ENCODE measurements at places on chromosomes 6 and 20.

- DNase-seq = no peak
Measured at GRCh38 chr6:3789018-3789895, 37.7 kb upstream of the PXDC1 start.

DNA sequence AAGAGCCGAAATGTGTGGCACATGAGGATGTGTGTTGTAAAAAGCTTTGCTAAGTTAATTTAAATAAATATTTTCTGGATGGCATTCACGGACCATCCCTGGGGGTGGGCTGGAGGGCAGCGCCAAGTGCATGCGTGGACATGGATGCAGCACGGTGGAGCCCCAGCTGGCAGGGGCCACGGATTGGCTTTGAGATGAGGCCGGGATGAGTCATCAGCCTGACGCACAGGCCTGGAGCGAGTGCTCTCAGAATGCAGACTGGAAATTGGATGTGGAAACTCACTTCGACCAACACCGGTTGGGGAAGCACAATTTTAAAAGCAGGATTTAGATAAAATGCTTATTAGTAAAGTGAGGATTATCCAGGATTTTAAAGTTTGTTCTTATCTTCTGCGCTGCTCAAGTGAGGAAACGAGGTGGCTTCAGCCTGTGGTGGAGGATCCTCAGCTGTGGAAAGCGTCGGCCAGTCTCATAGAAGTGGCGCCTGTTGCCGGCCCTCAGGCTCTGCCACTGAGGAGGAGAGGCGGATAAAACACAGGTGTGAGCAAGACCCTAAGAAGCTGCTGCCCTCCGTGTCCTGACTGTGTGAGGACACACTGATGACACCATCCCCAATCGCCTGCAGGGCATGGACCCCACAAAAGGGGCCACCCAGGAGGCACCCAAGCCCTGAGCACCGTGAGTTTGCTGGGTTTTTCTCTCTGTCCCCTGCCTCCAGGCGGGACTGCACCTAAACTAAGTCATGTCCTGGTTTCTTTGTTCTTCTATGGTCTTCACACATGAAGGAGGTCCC, 279.7 kb downstream of the CDH4 start:
- no peak for DNase-seq

GRCh38 chr6:149325648-149326236, 8.2 kb downstream of the TAB2 start:
- no peak for DNase-seq

GRCh38 chr6:33770124-33770832, 18.7 kb downstream of the LEMD2 start:
- no peak for DNase-seq

DNA sequence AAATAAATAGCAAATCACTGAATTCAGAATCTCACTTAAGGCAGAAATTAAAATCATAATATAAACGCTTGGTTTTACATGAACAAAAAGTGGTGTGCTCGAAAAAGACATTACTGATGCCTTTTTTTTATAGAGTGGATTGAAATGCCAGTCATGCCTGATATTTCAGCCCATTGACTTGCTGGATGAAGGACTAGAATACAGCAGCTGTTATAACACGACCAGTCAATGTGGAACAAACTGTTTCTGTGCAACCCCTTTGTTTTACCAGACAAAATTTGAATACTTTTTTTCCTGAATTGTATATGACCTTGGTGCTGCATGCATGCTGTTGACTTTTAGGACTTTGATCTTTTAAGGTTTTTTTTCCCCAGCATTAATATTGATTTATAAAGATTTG, 150.0 kb downstream of the QKI start:
- no peak for DNase-seq

GRCh38 chr20:17661121-17661744, 20.8 kb downstream of the RRBP1 start:
- DNase-seq = no peak

DNA sequence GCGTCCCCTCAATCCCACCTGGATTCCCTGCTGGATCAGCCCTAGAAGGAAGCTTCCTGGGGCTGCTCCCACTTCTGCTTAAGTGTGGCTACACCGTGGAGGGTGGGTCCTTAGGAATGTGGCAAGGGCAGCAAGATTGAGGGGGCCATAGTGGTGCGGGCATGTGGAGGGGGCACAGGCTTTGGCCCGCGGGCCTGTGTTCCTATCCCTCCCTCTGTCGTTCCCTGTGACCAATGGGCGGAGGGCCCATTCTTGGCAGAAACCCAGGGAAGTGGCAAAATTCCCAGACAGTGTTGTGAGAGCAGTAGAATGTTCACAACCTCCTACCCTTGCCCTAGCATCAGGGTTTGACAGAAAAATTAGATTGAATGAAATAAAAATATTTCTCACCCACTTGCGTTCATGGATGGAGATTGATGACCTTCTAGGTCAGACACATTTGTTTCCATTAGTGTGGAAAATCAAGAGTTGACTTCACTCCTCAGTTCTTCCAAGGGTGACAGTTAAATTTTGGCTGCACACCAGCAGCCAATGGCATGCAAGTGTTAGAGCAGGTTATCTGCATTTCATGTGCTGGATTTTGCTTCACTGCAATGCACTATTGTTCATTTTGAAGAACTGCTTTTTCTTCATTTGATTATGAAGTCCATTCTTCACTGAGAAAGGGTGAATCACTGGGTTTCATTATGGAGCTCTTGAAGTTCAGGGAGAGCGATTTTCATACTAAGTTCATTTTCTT, 49.3 kb upstream of the AHI1 start:
- DNase-seq = no peak

GRCh38 chr6:49087369-49087768, 375.7 kb downstream of the MMUT start:
- no peak for DNase-seq

DNA sequence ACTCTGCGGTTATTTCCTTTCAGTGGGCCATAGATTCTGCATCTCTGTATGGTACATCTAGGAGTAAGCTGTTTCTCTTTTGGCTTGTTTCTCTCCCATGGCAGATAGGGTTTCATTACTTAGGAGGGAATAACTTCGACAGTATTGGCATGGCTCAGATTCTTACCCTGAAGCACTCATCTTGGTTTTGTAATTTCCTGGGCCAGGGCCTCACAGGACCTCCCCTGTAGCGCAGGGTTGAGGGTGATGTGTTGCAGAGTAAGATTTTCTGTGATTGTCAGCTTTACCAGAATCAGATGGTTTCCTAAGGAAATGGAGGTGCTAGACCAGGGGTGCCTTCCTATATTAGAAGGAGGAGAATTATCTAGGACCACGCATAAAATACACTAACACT, 78.3 kb downstream of the STXBP5 start:
- no peak for DNase-seq

DNA sequence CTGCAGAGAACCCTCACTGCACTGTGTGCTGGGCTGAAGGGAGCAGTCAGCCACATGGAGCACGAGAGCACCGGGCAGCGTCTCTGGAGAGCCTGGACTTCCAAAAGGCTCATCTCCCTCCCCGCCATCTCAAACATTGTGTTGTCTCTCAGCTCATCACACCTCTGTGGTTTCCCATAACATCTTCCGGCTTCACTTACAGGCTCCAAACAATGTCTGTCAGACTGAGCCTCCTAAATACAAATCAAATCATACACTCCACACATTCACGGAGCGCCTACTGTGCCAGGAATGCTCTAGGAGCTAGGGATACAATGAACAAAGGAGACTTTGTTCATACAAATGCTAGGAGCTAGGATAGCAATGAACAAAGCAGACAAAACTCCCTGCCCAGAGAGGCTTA, 398.0 kb downstream of the RNGTT start:
- DNase-seq = no peak

- no peak for DNase-seq
Measured at GRCh38 chr6:36752187-36752885, 54.7 kb downstream of the RAB44 start.

DNA sequence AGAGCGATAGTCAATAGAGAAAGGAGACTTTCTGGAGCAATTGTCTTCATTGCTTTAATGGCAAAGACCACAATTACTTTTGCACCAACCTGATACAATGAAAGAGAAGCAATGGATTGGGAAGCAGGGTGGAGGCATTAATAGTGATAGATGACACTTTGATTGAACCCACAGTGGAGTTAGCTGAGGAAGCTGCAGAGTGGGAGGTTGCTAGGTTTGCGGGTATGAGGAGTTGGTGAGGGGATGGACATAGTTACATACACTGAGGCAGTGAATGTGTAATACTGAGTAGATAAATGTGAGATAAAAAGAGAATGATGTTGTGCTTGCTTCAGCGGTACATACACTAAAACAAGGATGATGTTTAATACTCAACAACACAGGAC, 91.9 kb downstream of the AKAP7 start:
- DNase-seq = no peak

- no peak for DNase-seq
Measured at GRCh38 chr6:129893640-129894039, 32.5 kb upstream of the TMEM244 start.

GRCh38 chr6:154123155-154123956, 84.3 kb downstream of the OPRM1 start:
- DNase-seq = no peak

DNA sequence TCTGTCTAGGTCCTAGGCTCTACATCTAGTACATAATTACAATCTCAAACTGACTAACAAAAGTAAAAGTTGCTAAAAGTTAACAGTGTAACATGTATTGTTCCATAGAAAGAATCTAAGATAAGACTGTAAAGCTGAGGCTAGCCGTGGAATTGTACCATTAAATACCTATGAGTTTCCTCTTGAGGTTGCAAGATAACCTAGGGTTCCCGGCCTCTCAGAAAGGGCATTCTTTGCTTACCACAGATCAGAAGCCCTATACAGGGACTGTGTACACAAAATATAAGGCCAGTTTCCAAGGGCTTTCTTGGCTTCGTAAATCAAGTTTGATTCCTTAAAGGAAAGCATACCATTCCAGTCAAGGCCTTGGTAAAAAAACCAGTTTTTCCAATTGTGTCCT, 11.5 kb upstream of the SLC52A3 start:
- no peak for DNase-seq

GRCh38 chr6:2918936-2919335, 15.8 kb upstream of the SERPINB9 start:
- no peak for DNase-seq

DNA sequence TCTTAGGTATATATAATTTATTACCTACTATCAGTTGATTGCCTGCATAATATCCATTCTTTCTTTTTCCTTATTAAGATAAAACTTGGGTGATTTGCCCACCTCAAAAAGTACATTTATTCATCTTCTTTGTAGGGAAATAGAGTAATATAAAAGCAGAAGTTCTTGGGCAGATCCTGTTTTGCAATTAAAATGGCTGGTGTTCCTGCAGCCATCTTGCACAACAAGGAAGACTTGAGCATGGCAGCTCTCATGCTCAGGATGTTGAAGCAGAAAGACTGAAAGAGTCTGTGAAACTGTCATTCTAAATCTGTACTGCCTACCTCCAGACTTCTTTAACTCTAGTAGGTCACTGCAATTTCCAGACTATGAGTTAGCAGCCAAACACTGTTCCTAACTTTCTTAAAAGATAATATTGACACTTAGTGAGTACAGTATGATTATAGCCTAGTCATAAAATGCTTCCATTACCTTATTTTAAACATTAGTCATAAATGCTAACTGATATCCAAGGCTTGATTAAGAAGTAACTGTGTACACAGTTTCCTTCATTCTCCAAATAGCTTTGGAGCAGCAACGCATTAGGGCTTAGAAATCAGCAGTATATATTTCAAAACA, 24.6 kb upstream of the HTR1B start:
- DNase-seq = no peak

- DNase-seq = peak; percentile 50
Measured at GRCh38 chr20:10427060-10427692, 6.8 kb downstream of the MKKS start.

GRCh38 chr6:160505970-160506369, 157.8 kb downstream of the SLC22A3 start:
- DNase-seq = no peak

DNA sequence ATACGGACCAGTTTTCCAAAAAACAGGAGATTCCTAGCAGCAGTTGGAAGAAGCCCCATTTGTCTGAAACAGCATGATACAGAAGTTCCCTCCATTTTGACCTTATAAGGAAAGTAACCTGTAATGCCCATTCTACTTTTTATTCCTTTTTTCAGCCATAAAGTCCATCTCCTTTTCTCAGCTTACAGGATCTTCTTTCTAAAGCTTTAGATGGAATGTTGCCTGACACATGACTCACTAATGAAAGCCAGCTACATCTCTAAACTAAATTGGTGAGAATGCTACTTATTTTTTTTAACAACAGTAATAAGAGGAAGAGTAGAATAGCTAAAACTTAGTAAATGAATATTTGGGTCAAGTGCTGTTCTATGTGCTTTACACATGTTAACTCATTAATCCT, 234.1 kb downstream of the CDH26 start:
- DNase-seq = no peak

DNA sequence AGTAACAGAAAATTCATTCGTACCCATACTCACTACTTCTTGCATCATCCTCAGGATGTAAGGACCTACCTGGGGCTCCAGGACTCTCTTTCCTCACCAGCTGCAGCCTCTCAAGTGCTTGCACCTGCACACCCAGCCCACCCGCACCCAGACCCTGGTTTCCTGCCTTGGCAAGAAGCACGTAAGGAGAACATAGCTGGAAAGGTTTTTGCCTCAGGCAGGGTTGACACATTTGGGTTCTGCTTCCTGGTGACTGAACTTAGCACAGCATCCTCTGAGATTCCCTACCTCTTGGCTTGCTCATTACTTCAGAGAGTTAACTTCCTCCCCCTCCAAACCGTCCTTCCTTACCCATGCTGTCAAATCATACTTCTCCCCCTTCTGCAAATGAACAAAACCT, 556.9 kb downstream of the CD83 start:
- DNase-seq = no peak

- no peak for DNase-seq
Measured at GRCh38 chr6:64046746-64047208, 411.2 kb downstream of the PHF3 start.

DNA sequence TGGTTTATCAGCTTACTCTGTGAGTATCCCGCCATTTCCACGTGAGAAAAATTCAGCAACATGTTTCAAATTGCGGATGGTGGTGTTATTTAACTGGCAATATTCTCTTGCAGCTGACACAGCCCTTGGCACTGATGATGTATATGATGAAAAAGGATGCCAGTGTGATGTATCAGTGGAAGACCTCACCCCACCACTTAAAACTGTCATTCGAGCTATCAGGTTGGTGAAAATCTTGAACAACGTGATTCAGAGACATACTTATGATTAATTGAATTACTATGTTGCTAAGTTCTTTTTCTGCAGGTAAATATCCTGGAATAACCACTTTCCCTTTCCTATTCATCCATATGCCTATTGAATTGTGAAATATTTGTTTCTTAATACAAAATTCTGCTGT, 55.7 kb downstream of the KHDC1L start:
- DNase-seq = no peak

DNA sequence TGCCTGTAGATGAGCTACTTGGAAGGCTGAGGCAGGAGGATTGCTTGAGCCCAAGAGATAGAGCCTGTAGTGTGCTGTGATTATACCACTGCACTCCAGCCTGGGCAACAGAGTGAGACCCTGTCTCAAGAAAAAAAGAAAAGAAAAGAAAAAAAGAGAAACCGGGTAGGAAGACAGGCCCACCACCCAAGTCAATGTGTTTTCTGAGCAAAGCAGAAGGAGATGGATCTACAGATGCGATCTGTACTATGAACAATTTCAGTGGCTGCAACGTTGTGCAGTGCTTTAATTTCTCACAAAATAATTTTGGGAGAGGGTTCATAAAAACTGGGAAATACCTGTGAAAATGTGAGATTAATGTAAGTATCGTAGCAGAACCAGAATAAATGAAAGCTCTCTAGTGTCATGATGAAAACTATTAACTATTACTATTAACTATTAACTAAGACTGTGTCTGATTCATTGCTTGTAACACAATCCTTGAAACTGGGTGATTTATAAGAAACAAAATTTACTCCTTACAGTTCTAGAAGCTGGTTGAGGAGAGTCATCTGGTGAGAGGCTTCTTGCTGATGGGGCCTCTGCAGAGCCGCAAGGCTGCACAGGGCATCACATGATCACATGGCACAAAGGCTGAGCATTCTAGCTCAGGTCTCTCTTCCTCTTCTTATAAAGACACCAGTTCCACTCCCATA, 233.1 kb upstream of the ZNF217 start:
- no peak for DNase-seq

All from stimulated activated CD4-positive, alpha-beta T cell treated with anti-CD3 and anti-CD28 coated beads, Interleukin-4, amount 100 ng/mL, for 1 hour (primary cell).